ENCODE measurements at places on chromosomes 12 and 14.

DNA sequence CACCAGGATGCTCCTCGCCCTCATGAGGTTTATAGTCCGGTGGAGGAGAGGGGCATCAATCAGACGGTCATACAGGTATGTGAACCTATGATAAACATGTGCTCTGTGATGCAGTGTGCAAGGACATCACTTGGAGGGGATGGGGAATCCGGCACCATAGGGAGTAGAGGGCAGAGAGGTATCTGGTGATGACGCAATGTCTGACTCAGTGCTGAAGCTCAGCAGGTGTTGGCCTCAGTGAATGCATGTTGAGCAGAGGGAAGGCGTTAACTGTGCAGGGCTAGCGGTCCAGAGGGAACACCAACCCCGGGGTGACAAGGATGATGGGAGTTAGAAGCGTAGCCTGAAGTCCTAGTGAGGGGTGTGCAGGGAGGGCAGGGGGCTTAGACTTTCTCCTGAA lies 200.9 kb downstream of the TMEM132C start:
- no peak for DNase-seq

DNA sequence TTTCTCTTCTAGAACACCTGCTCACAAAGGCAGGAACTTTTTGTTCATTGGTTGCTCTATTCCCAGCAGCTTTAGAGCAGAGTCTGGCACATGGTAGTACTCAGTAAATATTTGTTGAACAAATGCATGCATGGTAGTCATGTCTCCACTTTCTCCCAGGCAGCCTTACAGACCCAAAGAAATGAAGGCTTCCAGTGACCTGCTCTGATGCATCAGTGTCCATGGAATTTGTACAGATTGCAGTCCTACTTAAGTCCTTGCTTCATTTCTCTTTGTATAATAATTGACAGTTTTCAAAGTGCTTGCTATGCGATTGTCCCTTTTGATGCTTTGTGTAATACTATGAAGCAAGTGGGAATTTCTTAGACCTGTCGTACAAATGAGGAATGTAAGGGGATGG lies 119.6 kb downstream of the DERA start:
- DNase-seq = no peak

DNA sequence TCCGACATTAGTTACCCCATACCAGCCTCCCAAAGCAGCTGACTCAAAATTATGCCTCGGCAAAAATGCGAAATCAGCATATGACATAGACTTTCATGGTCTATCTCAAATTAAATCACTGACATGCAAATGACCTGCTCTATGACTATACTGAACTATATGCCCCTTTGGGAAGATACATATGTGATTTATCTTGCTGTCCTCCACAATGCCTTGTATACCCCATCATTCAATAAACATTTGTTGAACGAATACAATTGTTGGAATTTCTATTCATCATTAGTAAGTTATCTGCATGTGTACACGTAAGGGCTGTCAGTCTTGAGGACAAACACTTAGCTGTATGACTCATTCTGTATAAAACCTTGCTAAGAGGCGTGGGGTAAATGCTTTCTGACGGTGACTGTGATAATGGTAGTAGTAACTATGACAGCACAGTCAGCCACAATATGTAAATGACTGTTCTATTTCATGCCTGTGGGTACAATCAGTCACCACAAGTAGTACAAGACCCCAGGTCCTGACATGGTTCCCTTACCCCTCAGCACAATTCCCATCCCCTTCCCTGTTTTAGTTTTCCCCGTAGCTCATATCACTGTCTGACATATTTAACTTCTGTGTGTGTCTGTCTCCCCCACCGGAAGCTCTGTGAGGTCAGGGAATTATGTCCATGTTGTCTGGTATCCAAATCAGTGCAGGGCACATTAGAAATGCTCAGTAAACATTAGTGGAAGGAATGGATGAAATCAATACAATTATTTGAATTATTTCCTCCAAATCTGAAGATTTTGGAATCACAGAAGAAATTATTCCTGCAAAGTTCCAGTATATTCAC lies 42.8 kb downstream of the STXBP6 start:
- no peak for DNase-seq

DNA sequence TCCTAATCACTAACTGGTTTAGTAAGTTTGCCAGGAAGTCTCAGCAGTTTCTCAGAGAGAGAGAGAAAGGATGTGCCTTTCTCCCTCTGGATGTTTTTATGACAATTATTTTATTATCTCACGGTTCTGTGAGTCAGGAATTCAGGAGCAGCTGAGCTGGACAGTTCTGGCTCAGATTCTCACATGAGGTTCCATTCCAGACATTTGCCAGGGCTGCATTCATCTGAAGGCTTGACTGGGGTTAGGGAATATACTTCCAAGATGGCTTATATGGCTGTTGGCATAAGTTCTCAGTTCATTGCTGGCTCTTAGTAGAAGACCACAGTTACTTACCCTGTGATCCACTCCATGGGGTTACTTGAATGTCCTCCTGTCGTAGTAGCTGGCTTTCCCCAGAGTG lies 101.2 kb upstream of the ATF7IP start:
- no peak for DNase-seq

DNA sequence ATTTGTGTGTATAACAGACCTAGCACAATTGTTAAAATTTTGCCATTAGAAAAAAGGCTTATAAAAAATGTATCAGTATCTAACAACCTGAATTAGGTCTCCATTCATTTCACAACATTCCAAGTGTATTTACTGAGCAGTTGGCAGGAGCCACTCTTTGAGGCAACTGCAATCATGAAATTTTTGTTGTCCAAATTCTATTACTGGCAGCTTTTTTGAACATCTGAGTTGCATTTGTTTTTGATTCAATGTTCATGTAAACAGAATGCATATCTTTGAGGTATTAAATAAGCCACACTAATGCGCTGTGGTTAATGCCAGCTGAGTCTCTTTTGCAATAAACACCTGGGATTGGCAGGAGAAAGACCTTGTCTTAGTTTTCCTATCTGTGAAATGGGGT lies 8.7 kb downstream of the KITLG start:
- no peak for DNase-seq

GRCh38 chr12:67299526-67299925 lies 30.4 kb downstream of the CAND1 start:
- DNase-seq = no peak

GRCh38 chr14:28983279-28983678 lies 216.7 kb downstream of the FOXG1 start:
- no peak for DNase-seq

- DNase-seq = no peak
Measured at GRCh38 chr14:53924753-53925152, 31.9 kb downstream of the BMP4 start.

DNA sequence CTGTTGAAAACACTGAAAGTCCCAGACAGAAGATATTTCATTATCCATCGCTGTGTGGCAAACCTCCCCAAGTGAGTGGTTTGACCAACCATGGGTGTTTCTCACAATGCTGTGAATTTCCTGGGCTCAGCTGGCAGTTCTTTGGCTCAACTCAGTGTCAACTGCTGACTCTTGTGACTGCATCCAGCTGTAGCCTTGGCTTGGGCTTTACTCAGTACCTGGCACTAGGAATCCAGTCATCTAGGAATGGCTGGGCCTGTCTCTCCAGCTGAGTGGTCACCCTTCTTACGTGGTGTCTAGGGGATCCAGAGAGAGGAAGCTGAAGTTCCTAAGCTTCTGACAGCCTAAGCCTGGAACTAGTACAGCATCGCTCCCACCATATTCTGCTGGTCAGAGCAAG lies 80.7 kb upstream of the PSMC1 start:
- DNase-seq = no peak

GRCh38 chr12:77151030-77151429 lies 85.7 kb upstream of the E2F7 start:
- DNase-seq = no peak

- DNase-seq = no peak
Measured at GRCh38 chr12:122215771-122216170, 10.1 kb downstream of the DIABLO start.

Measured in NCI-H2107 (cell line).